Bronchus fibroblast of lung (primary cell): ENCODE measurements at places on chromosomes 12 and 14. TPM values are rescaled to one million over a fixed set of nuclear protein-coding genes. Genes with fewer than 3 reads are reported as not detected.

SMIM41 gene
- total RNA-seq = 0.17 TPM in 1 of 2 replicates, not detected in the other

RPL41 gene
- 2,695 and 3,059 TPM in 2 replicates for total RNA-seq

EML5 gene
- total RNA-seq = 0.89 TPM in 1 of 2 replicates, not detected in the other

ANG gene
- total RNA-seq = 6.7 and 7.9 TPM in 2 replicates

CCDC38 gene
- not detected in 2 replicates for total RNA-seq

CPNE6 gene
- total RNA-seq = not detected in 2 replicates

MYF5 gene
- total RNA-seq = not detected in 2 replicates

TC2N gene
- total RNA-seq = under 0.01 TPM in 1 of 2 replicates, not detected in the other

ARL6IP4 gene
- 173 and 203 TPM in 2 replicates for total RNA-seq

KRT82 gene
- total RNA-seq = not detected in 2 replicates

RPL6 gene
- total RNA-seq = 1,624 and 2,035 TPM in 2 replicates

WSCD2 gene
- not detected in 2 replicates for total RNA-seq

ESPL1 gene
- 12.4 and 13.2 TPM in 2 replicates for total RNA-seq

CLEC6A gene
- not detected in 2 replicates for total RNA-seq

OAS1 gene
- total RNA-seq = not detected in 2 replicates

MMP17 gene
- total RNA-seq = 10.3 and 12.1 TPM in 2 replicates

SNAPC1 gene
- total RNA-seq = 11.1 and 15.8 TPM in 2 replicates

SPTSSA gene
- total RNA-seq = 12.6 and 13.7 TPM in 2 replicates

IL31 gene
- total RNA-seq = not detected in 2 replicates

WNT1 gene
- total RNA-seq = not detected in 2 replicates

STON2 gene
- total RNA-seq = 0.15 and 0.50 TPM in 2 replicates

SLC25A21 gene
- total RNA-seq = 0.59 and 1.0 TPM in 2 replicates

A2M gene
- 4.4 and 5.6 TPM in 2 replicates for total RNA-seq
